Adrenal gland (tissue), 19 donors: ENCODE measurements at places on chromosomes 5 and 9. TPM values are rescaled to one million over a fixed set of nuclear protein-coding genes. Genes with fewer than 3 reads are reported as not detected.

The MAMDC2 gene
- 3.9 TPM for total RNA-seq

DNA sequence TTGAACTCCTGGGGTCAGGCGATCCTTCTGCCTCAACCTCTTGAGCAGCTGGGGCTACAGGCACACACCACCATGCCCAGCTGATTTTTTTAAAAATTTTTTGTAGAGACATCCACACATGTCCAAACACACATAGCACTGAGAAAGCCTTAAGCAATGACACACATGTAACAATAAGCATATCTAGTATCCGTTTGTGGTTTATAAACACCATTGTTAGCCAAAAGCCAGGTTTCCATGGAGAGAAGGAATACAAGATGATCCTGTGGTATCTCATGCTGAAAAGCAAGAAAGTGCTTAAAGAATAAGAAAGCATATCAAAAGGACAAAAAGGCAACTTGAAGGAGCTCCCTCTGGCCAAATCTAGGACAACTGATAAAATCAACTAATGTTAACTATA, 29.7 kb upstream of the SLC1A3 start:
- DNase-seq = no peak

GRCh38 chr5:175118700-175119309, 325.2 kb downstream of the DRD1 start:
- no peak for DNase-seq

DNA sequence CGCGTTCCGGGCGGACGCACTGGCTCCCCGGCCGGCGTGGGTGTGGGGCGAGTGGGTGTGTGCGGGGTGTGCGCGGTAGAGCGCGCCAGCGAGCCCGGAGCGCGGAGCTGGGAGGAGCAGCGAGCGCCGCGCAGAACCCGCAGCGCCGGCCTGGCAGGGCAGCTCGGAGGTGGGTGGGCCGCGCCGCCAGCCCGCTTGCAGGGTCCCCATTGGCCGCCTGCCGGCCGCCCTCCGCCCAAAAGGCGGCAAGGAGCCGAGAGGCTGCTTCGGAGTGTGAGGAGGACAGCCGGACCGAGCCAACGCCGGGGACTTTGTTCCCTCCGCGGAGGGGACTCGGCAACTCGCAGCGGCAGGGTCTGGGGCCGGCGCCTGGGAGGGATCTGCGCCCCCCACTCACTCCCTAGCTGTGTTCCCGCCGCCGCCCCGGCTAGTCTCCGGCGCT, at the start of gene DAPK1:
TSS of gene DAPK1 (plus strand) at position 264 of the 442 bp plus-strand sequence. CDS start 1,211 bp downstream, outside the sequence.
- DNase-seq = peak; percentile 22

The HAPLN1 gene
- total RNA-seq = not detected

GRCh38 chr9:128275198-128276007, at the start of gene GOLGA2:
Gene GOLGA2 (minus strand): TSS chr9:128276007. CDS start chr9:128275976, 31 bp downstream.
- DNase-seq = peak; percentile 42

DNA sequence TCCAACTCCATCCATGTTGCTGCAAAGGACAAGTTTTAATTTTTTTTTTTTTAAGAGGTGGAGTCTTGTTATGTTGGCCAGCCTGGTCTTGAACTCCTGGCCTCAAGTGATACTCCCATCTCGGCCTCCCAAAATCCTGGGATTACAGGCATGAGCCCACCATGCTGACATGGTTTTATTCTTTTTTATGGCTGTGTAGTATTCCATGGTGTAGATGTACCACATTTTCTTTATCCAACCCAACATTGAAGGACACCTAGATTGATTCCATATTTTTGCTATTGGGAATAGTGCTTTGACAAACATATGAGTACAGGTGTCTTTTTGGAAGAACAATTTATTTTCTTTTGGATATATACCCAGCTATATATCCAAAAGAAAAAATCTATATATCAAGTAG, 6.1 kb upstream of the POC5 start:
- no peak for DNase-seq

- no peak for DNase-seq
Measured at GRCh38 chr9:34898846-34899245, 59.2 kb upstream of the PHF24 start.

The BSPRY gene
- 0.89 TPM for total RNA-seq

DNA sequence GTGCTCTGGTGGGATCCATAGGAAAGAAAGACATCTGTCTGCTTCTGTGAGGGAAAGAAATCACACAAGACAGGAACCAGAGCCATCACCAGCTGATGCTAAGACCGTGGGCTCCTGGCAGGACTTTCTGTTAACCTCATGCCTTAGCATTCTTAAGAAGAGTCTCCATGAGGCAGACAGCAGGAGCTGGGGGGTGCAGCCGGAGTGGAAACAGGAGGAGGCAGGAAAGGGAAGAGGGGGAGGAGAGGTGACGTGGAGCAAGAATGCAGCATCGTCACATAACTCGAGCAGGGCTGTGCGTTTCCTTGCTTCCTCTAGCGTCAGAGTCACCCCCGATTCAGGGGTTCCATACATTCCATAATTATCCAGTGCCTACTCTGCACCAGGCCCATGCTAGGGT, 53.6 kb downstream of the ERGIC1 start:
- peak; percentile 72 for DNase-seq

DNA sequence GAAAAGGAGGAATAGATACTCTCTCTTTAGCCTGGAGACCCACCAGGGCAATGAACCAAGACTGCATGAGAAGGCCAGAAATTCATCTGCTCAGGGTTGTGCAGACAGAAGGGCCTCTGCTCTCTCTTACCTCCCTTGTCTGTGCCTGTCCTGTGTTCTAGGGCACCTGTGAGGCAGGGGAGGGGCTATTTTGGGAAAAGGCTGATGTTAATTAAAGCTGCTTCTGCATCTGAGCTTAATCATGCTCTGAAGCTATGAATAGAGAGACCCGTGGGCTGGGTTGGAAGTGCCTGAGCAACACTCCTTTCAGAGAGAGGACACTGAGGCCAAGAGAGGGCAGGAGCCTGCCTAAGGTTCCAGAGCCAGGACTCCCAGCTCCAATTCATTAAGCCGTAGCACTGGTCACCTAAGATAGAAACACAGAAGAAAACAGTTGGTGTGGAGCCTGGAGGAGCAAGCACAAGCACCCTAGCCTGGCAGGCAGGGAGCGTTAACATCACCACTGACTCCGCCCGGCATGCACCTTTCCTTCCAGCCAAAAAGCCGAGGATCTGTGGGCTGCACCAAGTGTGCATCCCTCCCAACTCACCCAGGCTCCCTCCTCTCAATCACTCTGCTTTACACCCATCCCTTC, 31.4 kb upstream of the STING1 start:
- no peak for DNase-seq

- DNase-seq = peak; percentile 86
Measured at GRCh38 chr5:151157426-151158286, at the start of gene ANXA6. Gene ANXA6 (minus strand): TSS chr5:151157779. CDS start chr5:151147901, 9,878 bp downstream.

The PCDHA11 gene
- total RNA-seq = 0.31 TPM

The FGF1 gene
- total RNA-seq = 0.69 TPM

DNA sequence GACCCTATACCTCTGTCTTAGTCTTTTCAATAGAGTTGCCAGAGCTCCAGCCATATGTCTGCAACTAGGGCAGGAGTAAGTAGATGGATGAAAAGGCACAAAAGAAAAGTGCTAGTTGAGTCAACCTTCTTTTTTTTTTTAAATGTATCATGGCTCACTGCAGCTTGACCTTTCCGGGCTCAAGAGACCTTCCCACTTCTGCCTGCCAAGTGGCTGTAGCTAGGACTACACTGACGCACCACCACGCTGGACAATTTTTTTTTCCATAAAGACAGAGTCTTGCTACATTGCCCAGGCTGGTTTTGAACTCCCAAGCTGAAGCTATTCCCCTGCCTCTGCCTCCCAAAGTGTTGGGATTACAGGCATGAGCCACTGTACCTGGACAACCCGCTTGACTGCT, 27.3 kb downstream of the FOXE1 start:
- peak; percentile 46 for DNase-seq

- DNase-seq = peak; percentile 8
Measured at GRCh38 chr5:61910771-61911170, 395.2 kb upstream of the KIF2A start.

DNA sequence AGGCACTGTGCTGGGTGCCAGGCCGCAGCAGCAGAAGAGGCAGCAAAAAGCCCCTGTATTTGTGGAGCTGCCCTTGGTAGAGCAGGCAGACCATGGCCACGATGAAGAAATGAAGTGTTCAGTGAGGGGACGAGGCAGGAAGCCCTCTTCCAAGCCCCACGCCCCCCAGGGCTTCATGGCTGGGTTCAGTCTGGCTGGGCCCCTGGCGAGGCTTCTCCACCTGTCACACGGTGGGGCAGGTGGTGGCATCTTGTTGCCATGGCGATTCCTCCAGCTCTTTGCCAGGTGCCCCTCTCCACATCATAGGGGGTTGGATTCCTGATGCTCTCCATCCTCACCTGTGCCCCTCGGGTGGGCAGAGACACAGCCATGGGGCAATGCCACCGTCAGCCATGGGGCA, 21.5 kb downstream of the ADGRD2 start:
- DNase-seq = no peak

DNA sequence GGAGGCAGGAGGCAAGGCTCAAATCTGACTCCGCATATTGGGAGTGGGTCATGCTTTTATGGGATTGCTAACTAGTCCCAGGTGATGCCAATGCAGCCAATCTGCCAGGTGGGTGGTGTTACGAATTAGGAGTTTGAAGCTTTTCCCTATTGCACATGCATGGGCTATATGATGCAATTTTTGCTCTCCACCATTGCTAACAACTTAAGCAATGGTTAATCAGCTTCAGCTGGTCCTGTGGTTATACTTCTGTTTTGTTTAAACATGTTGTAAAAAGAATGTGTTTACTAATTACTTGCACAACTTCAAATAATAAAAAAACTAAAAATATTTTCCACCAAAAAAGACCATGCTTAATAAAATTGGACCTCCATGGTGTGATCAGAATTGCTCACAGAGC, 55.7 kb downstream of the SHC3 start:
- DNase-seq = no peak

- no peak for DNase-seq
Measured at GRCh38 chr9:106704056-106704615, 158.8 kb upstream of the ZNF462 start.

DNA sequence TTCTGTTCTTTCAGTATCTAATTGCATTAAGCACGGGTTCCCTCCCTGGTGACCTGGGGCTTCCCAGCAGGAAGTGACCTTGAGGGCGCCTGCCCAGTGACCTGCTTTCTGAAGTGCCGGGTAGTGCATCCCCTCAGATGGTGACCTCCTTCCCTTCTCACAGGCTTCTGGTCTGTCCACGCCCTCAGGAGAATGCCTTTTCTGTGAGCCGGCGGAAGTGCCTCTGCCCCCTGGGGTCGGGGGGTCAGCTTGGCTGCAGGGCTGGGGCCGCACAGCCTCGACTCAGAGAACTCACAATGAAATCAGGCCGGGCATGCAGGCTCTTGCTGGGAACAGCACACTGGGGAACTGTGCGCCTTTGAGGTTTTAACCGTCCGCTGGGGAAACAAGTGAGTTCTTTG, 124.5 kb upstream of the PHYKPL start:
- DNase-seq = peak; percentile 22

GRCh38 chr5:143516249-143516648, 112.8 kb upstream of the NR3C1 start:
- DNase-seq = no peak

The KIF12 gene
- total RNA-seq = not detected

DNA sequence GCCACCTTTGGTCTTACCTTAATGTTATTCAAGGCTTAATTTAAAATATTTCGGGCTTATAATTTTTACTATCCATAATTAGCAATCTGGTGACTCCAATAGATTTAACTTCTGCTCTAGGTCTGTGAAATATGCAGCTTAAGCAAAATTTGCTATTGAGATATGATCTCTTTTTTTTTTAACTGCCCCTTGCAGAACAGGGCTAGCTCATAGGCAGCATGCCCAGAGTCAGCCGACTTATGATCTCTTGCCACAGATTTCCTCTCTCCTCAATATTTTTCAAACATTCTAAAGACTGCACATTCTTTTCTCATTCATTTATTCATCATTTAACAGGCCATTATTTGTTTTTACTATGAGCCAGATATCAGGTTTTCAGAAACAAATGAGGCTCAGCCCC, 4.5 kb downstream of the TTC23L start:
- DNase-seq = no peak

DNA sequence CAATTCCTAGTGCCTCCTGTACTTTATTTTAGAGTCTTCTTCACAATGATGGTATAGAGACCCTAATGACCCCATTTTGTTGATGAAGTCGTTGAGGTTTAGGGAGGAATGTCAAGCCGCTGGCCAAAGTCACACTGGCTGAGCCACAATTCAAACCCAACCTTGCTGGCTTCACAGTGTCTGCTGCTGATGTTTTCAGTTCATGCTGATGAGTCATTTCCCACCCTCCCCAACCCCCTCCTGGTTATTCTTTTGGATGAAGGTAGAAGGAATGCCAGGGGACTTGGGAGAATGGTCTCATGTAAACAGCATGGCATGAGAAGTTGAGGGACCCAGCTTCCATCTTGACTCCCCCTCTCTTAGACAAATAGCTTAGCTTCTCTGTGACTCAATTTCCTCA, 68.6 kb downstream of the TMEM252 start:
- DNase-seq = no peak
